ENCODE measurements at places on chromosomes 12 and 14. TPM values are rescaled to one million over a fixed set of nuclear protein-coding genes. Genes with fewer than 3 reads are reported as not detected.

GRCh38 chr12:20361416-20361815 is 6.9 kb upstream of the PDE3A start:
- ATAC-seq: no peak

The VRTN gene
- total RNA-seq: not detected

DNA sequence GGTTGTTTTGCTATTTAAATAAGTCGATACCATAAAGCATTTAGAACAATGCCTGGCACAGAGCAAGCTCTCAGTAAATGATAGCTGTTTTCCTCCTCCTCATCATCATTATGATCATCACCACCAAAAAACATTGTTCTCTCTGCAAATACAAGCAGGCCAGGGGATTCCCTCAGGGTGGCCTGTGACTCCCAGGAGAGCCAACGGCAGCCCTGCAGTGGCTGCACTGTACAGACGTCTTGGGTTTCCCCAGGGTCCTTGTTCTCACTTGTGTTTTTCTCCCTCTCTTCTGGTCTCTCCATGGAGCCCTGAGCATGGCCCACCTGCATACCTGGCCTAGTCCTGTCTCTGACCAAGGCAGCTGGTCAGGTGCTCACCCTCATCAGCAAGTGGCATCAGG is 290.9 kb upstream of the PWP1 start:
- no peak for ATAC-seq

DNA sequence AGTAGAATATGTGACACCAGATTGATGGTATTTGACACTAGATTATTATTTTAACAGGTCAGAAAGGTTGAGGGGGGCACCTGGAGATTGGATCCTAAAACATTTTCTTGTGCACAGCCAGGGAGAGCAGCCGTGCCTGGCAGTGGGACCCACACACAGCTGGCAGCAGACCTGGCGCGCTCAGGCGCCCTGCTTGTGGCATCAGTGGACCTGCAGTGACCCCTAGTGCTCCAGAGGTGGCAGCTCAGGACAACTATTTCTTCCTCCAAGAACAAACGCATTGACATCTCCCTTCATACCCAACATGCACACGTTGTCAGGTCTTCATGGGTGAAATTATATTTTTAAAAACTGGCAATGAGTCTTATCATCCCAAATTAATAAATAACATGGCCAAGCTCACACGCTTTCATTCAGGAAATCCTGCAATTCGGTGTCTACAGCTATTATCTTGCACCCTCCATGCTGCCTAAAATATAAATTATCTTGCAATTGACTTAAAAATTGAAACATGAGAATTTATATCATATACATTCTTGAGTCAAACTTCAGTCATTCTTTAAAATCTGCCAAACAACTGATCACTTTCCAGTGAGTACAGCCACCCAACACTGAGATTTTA is 7.7 kb upstream of the TMEM132D start:
- no peak for ATAC-seq

The ARMH4 gene
- 4.6 TPM for total RNA-seq

- peak; percentile 16 for ATAC-seq
Measured at GRCh38 chr12:6273541-6274230, 36.8 kb upstream of the PLEKHG6 start.

DNA sequence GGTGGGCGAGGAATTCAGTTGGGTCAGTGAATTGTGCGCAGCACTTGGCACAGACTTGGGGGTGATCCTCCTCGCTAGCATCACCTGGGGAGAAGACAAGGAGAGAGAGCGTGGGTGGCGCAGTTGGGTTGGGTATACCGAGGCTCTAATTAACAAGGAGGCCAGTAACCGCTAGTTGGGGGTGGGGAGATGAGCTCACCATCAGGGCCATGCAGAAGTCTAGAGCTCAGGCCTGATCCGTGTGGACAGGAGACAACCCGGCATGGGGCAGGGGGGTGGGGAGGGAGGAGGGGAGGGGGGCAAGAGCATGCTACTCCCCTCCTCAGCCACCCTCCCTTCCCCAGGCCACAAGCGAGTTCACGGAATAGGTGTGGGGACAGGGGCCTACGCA is 580 bp downstream of the SALL2 start:
- peak; percentile 31 for ATAC-seq

Measured in gastroesophageal sphincter (tissue), 4 donors.